ENCODE measurements at places on chromosomes 3 and 15.

DNA sequence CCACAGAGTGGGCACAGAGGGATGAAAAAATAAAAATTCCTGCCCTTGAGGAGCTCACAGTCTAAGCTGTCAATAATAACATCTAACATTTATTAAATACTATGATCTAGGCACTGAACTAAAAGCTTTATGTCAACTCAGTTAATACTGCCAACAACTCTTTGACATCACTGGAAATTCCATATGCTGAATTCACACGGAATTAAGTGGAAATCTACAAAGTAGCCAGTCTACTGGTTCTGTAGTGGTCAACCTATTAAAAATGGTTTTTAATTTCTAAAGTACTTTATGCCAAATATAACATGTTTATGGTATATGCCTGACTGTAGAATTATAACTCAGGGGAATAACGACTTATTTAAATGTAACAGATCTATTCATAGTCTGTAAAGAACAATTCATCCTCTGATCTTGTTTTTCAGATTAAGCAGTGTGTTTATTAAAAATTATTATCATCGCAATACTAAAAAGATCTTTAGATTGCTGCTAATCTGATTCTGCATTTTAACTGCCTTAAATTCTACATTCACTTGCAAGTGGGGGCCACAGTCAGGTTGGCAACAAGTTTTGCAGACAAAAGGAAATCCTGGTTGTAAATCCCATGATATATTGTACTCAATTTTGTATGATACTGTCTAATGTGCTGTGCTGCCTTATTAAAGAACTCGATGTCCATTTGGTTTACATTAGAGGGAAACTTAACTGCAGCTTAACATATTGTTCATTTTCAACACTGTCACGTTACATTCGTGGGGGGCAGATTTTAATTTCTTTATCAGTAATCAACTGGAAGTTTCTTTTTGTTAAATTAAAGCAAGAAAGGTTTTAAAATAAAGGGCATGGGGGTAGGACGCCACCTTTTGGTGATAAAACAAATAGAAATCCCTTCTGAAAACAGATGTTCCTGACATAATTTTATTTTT is 2.6 kb upstream of the FOXP1 start:
- DNase-seq = no peak

GRCh38 chr3:69368129-69368741 is 17.7 kb downstream of the FRMD4B start:
- no peak for DNase-seq

DNA sequence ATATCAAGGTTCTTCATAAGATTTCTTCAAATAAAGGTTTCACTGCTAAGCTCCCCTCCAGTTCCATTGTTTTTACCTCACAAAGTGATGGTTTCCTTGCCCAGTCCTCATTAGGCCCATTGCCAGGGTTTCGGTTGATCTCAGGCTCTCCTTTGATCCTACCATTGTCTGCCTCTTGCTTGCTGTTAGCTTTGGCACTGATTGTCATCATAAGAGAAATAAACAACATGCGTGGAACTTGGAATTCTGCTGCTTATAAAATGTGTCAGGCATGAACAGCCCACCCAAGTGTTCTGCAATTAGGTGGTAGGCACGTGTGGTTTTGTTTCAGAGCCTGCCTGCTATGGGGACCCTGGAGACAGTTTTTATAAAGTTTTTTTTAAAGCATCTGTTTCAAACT is 107.6 kb upstream of the BFSP2 start:
- DNase-seq = no peak

DNA sequence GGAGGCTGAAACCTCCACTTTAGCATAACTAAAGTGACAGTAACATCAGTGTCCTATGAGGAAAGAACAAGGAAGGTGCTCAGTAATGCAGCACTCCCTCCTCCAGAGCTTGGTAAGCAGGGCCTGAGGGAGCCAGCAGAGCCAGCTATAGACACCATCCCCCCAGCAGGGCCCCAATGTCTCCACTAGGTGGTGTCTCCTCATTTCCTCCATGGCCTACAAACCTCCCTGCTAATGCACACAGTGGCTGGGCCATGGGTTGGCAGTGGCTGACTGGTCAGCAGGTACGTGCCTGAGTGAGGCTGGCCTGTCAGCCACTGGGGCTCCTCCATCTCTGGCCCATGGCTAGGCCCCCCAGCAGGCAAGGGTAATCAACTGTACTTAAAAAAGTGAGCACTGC is 13.6 kb downstream of the MRPS25 start:
- DNase-seq = peak; percentile 71

GRCh38 chr15:51285399-51285798 is 53.0 kb downstream of the CYP19A1 start:
- DNase-seq = no peak

Data from stimulated activated effector memory CD8-positive, alpha-beta T cell treated with anti-CD3 and anti-CD28 coated beads, Interleukin-12 subunit alpha, Interleukin-12 subunit beta, amount 100 ng/mL, for 72 hours (primary cell).